ENCODE measurements at places on chromosomes 5 and 9.

GRCh38 chr9:74117731-74118130, 379.4 kb upstream of the RORB start:
- no peak for DNase-seq

DNA sequence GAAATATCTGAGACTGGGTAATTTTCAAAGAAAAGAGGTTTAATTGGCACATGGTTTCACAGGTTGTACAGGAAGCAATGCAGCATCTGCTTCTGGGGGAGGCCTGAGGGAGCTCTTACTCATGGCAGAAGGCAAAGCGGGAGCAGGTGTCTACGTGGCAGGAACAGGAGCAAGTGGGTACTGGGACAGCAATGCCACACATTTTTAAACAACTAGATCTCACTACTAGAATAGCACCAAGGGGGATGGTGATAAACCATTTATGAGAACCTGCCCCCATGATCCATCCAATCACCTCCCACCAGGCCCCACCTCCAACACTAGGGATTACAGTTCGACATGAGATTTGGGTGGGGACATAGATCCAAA, 47.6 kb upstream of the HOMER1 start:
- no peak for DNase-seq

DNA sequence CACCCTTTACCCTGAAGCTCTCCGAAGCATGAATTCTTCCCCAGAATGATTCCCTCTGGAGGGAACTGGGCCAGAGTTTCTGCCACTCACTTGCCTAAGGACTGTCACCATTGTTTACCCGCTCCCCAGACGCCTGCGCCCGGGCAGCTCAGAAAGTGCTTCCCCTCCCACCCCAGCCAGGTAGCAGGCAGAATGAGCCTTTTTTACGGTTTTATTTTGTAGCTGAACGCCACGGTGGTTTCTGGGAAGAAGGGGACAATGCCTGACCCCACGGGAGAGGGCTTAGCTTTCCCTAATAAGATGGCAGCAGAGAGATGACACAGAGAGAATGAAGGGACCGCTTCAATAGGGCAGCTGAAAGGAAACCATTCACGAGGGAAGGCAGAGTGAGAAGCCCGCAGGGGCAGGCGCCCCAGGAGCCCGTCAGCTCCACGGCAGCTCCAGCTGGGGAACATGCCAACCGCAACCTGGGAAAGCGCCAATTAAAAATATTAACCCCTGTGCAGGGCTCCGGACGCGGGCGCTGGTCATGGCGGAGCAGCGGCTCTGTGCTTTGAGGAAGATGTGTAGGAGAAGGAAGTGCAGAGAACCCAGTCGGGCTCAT, 20.4 kb upstream of the NTNG2 start:
- peak; percentile 55 for DNase-seq

DNA sequence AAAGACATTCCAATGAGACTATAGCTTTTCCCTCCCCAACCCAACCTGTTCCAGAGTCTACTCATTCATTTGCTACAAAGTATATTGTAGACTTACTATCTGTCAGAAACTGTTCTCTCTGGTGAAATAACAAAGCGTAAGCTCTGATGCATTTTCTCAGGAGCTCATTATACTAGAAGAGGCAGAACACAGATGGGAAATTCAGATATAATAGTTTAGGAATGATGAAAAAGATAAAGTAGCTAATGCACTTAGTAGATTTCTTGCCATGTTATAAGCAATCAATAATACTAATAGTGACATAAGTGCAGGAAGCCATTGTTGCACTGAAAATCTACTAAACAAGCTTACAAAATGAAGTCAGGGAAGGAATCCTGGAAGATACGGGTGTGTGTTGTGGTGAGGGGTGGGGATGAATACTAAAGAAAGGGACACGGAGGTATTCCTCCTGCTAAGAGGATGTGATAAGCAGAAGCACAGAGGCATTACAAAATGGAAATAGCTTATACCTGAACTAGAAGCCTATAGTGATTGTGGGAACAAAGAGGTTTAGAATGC, 78.2 kb downstream of the HCN1 start:
- DNase-seq = no peak

- DNase-seq = no peak
Measured at GRCh38 chr5:140145818-140146522, 20.2 kb downstream of the IGIP start.

DNA sequence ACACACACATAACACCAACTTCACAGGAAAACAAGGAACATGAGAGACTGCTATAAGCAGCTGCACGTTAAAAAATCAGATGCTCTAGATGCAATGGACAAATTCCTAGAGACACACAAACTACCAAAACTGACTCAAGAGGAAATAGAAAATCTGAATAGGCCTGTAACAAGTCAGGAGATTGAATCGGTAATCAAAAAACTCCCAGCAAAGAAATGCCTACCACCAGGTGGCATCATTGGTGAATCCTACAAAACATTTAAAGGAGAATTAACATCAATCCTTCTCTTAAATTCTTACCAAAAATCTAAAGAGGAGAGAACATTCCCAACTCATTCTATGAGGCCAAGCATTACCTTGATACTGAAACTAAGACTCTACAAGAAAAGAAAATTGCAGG, 54.9 kb downstream of the NDST1 start:
- peak; percentile 28 for DNase-seq

GRCh38 chr5:134466241-134467069, 54.8 kb upstream of the CDKN2AIPNL start:
- peak; percentile 84 for DNase-seq

DNA sequence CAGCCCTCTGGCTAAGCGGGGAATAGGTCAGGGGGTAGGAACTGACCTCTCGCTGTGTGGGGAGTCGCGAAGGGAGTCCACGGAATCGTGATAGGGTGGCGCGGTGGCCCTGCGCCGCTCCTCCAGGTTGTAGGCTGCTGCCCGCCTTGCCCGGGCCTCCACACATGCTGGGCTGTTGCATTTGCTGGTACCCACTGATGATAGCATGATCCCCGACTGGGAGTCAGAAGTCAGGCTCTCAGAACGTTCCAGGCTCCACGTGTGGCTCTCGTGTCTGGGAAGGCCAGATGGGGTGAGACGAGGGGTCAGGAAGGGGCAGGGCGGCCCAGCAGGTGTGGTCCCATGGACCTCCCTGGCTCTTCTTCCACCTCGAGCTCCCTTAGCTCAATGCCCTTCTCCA, 56.0 kb downstream of the PSD2 start:
- DNase-seq = no peak

- DNase-seq = no peak
Measured at GRCh38 chr9:105052346-105052745, 124.4 kb upstream of the ABCA1 start.

GRCh38 chr9:70816891-70817290, 304.5 kb downstream of the TRPM3 start:
- no peak for DNase-seq

GRCh38 chr5:135243556-135244285, 155.3 kb downstream of the MACROH2A1 start:
- no peak for DNase-seq

- DNase-seq = peak; percentile 62
Measured at GRCh38 chr5:14816999-14817761, 54.4 kb downstream of the ANKH start.

- DNase-seq = no peak
Measured at GRCh38 chr9:98218562-98219363, 26.3 kb upstream of the CORO2A start.

- DNase-seq = peak; percentile 85
Measured at GRCh38 chr9:110626101-110626829, 42.3 kb upstream of the MUSK start.

DNA sequence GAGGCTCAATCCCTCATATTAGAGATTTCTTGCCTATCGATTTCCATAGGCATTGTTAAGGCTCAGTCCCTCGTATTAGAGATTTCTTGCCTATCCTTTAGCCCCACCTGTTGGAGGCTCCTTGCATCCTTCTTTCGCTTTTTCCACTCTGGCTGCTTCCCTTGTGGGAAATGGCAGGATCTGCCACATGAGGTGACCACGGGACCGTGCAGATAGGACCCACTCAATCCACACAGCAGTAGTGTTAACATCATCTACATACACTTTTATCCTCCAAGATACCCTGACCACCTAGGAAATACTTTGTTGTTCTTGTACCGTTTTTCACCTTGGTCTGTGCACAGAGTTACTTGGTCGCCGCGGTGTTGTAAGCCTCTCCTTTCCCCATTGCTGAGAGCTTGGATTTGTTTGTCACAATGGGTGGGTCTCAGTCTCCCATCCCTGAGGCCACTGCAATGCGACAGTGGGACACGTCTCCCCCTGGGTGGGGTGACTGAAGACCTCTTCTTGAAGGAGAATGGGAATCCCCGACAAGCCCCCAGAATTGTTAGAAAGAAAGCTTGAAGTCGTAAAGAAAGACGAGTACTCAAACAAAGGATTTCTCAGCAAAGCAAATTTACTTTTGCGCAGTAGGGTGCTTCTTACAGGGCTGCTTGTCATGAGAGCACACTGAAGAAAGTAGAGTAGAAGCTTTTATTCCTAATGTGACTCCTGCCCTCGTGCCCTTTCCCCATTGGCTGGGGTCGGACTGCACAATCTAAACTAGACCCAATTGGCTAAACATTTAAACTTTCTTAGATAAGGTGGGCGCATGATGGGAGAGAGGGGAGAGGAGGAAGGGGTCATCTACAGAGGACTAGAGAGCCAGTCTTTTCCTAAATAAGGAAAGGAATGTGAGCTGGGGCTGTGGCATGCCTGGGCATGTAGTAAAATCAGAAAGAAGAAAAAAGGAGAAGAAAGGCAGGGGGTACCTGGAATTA, 19.8 kb downstream of the IFT74 start:
- DNase-seq = no peak

GRCh38 chr5:4880304-4880741, 259.8 kb upstream of the ADAMTS16 start:
- DNase-seq = no peak

DNA sequence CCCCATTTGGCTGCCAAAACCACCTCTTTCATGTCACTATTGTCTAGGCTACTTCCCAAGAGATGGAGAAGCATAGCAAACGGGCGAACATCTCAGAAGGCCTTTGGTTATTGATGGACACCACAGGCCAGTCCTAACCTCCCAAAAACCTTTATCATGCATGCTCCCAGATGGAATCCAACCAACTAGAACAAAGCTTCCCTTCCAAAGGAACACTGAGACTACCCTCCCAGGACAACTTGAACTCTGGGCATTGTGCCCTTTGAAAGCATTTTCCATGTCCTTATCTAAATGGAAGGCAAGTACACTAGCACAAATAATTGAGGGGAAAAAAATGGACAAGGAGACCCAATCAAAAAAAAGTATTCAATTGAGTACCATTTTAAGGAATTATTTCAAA, 65.6 kb downstream of the SPOCK1 start:
- no peak for DNase-seq

- DNase-seq = no peak
Measured at GRCh38 chr5:151483647-151484046, 36.2 kb downstream of the SLC36A1 start.

GRCh38 chr5:543755-544674, 19.8 kb upstream of the SLC9A3 start:
- no peak for DNase-seq

DNA sequence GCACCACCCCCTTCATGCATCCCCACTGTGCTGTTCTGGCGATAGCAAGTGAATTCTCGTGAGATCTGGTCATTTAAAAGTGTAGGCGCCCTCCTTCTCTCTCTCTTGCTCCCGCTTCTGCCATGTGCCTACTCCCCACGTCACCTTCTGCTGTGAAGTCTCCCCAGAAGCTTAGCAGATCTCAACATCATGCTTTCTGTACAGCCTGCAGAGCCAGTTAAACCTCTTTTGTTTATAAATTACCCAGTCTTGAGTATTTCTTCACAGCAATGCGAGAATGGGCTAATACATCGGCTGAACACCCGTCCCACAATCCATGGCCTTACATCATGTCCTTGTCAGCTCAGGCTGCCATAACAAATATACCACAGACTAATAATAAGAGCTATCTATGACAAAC, 17.4 kb downstream of the SHC3 start:
- DNase-seq = no peak

GRCh38 chr9:132780230-132781007, 97.7 kb downstream of the AK8 start:
- DNase-seq = no peak

GRCh38 chr9:134731497-134732391, 90.1 kb downstream of the COL5A1 start:
- DNase-seq = no peak

- no peak for DNase-seq
Measured at GRCh38 chr9:90539286-90539685, 103.3 kb downstream of the DIRAS2 start.

DNA sequence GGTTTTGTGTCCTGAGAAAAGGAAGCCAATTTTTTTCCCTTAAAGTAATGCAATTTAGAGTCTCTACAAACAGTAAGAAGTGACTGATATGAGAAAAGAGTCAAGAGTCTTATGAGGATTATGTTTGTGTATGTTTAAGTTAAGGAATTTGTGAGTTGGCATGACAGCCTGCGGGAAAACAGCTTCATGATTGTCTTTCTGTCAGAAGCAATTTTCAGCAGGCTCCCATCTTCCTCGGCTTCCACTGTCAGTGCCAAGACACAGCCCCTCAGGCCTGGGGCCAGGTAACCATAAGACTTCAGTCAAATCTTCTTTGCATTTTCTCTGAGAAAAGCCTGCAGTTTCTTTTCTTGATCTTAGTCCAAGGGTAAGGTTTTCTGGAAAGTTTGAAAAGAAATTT, 17.0 kb upstream of the SELENOP start:
- no peak for DNase-seq

GRCh38 chr9:92954049-92954861, 6.9 kb downstream of the FGD3 start:
- peak; percentile 20 for DNase-seq

- no peak for DNase-seq
Measured at GRCh38 chr9:113349445-113350094, at the start of gene BSPRY. Gene BSPRY (plus strand): TSS chr9:113349541. CDS start chr9:113349580, 39 bp downstream.

GRCh38 chr9:22159586-22159985, 150.5 kb upstream of the CDKN2B start:
- no peak for DNase-seq

GRCh38 chr9:133140174-133140505, 19.1 kb upstream of the RALGDS start:
- no peak for DNase-seq

DNA sequence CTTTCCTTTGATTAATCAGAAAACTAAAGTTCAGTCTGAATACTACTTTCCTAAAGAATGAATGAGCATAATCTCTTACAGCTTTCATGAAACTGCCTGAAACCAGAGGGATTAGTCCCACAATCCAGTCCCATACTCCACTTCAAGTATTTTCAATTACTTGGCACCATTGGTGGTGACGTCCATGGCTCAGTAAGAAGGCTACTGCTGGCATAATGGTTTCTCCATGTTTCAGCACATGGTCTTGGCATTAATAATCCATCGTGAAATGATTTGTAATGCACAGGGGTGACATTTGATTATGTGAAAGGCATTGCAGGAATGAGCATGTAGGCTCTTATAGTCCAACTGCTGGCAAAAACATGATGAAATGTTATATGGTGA, 23.4 kb downstream of the LIX1 start:
- DNase-seq = no peak
